ENCODE measurements at places on chromosomes 4 and X.

DNA sequence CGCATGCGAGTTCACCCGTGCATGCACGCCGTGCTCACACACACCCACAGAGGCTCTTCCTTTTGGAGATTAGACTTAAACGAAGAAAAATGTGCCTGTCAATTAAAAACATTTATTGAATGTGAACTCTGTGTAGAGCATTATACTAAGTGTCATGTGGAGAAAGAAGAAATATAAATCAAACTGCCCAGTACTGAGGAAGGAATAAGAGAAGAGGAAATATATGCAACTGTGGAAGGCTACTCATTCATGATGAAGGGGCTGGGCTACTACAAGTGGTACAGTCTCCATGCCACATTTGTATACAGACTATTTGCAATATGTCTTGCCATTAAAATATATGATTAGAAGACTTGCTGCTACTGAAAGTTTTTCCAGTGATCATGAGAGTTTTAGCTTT lies 714.7 kb downstream of the DMD start:
- no peak overlapping the region for H3K27ac ChIP-seq
- H3K27me3 ChIP-seq = no peaks in the 10 kb centered on the region
- no peak overlapping the region for H3K4me3 ChIP-seq
- DNase-seq = no peak
- H3K36me3 ChIP-seq = no peaks in the 10 kb centered on the region

DNA sequence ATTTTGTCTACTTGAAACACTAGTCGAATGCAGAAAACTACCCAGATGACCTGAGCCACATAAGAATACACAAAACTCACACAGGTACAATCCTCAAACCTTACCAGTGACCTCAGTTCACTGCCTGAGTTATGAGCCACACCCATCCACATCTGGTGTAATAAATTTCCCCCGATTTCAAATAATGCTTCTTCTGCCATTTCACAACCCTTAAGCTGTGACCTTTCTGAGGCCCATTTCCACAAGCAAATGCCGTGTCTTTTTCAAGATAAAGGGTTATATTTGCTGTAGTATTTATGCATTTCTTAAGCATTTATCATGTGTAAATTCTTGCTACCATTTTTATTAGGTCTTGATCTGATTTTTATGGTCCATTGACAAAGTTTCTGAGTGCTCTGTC lies 1.8 kb upstream of the ARHGEF38 start:
- no peaks in the 10 kb centered on the region for H3K4me1 ChIP-seq
- no peaks in the 10 kb centered on the region for H3K27me3 ChIP-seq
- H3K36me3 ChIP-seq = no peaks in the 10 kb centered on the region
- H3K27ac ChIP-seq = no peak overlapping the region
- no peak overlapping the region for H3K4me3 ChIP-seq

DNA sequence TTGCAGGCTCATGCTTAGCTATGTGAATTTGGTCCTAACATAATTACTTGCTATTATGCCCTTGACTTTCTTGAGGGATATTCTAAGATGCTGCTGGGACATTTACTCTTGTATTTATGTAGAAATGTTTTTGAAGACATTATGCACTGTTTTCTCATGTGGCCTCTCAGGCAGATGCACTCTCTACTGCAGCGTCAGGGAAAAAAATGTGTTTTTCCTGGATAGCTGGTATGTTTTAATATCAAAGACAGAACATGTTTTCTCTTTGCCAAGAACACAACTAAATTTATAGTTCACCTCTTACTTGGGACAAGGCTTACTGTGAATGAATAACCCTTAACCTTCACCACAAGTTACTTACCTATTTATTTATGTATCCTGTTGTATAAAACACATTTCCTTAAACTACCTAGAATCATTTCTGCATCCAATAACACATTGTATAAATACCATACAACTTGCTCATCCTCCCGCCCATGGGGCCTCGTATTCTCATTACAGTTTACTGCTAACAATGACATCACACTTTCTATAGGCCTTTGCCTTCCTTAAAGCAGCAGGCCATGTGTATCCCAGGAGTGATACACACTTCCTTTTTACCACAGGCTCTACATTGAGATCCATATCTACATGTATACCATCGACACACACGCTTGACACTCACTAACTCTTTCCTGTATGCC lies 178.7 kb downstream of the SLIT2 start:
- no peaks in the 10 kb centered on the region for H3K36me3 ChIP-seq
- H3K4me1 ChIP-seq = peaks cover 3% of the 10 kb centered on the region
- no peak overlapping the region for H3K4me3 ChIP-seq
- no peak for DNase-seq

DNA sequence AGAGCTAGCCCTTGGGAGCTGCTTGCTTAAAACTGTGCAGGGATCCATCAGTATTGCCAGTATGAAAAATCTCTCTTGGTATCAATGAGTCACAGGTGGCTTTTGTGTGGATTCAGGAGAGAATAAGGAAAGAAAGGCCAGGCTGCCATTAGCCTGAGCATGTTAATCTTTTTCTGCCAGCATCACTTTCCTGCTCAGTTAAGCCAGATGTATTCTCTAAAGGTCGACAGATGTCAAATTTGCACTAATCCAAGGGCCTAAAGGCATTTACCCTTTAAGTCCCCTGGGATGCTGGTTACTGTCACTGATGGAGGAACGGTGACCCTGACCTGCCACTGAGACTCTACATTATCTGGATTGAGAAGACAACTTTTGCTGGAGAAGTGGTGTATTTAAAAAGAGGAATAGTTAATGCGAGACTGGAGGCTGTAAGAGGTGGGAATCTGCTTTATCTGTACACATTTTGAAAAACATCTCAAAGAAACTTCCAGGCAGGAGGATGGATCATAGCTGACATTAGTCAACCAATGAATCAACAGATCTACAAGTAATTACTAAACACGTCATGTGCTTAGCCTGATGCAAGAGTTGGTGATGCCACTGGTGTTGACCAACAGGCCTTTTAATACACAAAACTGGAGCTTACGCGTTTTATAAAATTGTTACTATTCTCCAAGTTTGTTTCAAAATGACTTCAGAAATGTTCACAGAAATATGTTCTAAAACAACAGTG lies 241.4 kb upstream of the ANXA3 start:
- peak; percentile 57 for DNase-seq
- no peak overlapping the region for H3K27ac ChIP-seq
- H3K4me3 ChIP-seq = no peak overlapping the region

GRCh38 chr4:148295642-148296041 lies 146.6 kb downstream of the NR3C2 start:
- H3K27me3 ChIP-seq = no peaks in the 10 kb centered on the region
- no peak overlapping the region for H3K4me3 ChIP-seq

- H3K27ac ChIP-seq = no peak overlapping the region
- no peak for DNase-seq
- H3K4me3 ChIP-seq = no peak overlapping the region
- no peaks in the 10 kb centered on the region for H3K36me3 ChIP-seq
- no peaks in the 10 kb centered on the region for H3K4me1 ChIP-seq
Observed at GRCh38 chrX:136336623-136337022, 35.9 kb downstream of the ADGRG4 start.

DNA sequence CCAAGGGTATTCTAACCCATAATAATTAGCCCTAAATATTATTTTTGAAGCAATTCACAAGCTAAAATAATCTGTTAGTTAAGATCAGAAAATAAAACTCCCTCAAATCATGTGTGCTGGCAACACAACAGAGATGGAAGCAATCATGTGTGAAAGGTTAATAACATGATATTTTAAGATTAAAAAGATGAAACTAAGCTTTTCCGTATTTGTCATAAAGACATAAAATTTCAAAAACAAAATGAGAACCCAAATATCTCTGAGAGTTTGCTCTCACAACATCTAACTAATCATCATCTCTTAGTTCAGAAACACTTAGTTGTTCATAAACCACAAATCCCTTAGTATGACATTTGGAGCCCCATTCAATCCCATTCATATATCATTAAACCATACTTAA lies 749.1 kb downstream of the CCSER1 start:
- no peaks in the 10 kb centered on the region for H3K4me1 ChIP-seq
- no peak for DNase-seq
- H3K4me3 ChIP-seq = no peak overlapping the region

- no peak for DNase-seq
- peaks cover 2% of the 10 kb centered on the region for H3K4me1 ChIP-seq
- no peaks in the 10 kb centered on the region for H3K36me3 ChIP-seq
- no peak overlapping the region for H3K4me3 ChIP-seq
- no peaks in the 10 kb centered on the region for H3K27me3 ChIP-seq
Observed at GRCh38 chr4:157014621-157015591, 43.3 kb upstream of the PDGFC start.

- peaks cover 19% of the 10 kb centered on the region for H3K27me3 ChIP-seq
- peak; percentile 48 for DNase-seq
- no peak overlapping the region for H3K27ac ChIP-seq
- no peaks in the 10 kb centered on the region for H3K36me3 ChIP-seq
- H3K4me1 ChIP-seq = peaks cover 7% of the 10 kb centered on the region
Observed at GRCh38 chrX:153412746-153413720, 1.8 kb downstream of the ZFP92 start.

DNA sequence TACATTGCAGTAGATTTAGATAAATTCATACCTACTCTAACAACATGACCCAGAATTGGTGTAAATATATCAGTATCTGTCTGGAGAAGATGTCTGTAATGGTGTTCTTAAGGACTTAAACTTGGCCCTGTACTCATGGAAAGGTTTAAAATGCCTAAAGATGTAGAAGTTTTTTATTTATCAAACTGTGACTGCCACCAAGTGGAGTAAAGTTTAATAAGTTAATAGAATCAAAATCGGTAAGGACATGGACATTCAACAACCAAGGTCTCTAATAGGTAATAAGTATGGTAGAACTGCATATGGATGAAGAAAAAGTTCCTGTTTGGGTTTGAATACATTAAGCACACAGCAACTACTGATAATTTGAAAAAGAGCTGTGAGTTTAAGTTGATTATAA lies 474.0 kb upstream of the NDST3 start:
- H3K4me3 ChIP-seq = no peak overlapping the region
- no peaks in the 10 kb centered on the region for H3K4me1 ChIP-seq
- DNase-seq = no peak
- no peaks in the 10 kb centered on the region for H3K36me3 ChIP-seq
- no peaks in the 10 kb centered on the region for H3K27me3 ChIP-seq

DNA sequence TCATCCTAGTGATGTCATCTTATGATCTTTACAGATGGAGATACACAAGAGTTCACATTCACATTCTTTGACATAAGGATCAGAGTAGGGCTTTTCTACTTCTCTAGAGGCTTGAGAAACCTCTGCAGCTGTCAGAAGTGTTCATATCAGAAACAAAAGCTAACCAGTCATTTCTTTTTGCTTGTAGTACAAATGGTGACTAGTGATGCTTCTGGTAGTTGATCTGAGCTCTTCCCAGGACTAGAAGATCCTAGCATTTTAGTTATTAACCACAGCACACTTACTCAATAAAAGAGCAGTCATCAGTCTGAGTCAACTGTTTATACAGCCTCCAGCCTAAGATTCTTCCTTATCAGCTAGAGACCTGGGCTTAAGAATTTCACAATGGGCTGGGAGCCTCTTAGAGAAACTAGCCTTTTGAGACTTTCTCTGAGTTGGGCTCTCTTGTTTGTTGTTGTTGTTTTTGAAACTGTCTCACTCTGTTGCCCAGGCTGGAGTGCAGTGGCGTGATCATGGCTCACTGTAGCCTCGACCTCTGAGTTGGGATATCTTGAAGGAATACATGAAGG lies 84.1 kb downstream of the TMEM164 start:
- no peaks in the 10 kb centered on the region for H3K27me3 ChIP-seq
- no peaks in the 10 kb centered on the region for H3K4me1 ChIP-seq
- DNase-seq = no peak
- H3K27ac ChIP-seq = no peak overlapping the region

GRCh38 chr4:40750461-40751258 lies 905 bp downstream of the NSUN7 start:
- DNase-seq = peak; percentile 38
- no peak overlapping the region for H3K27ac ChIP-seq
- no peaks in the 10 kb centered on the region for H3K4me1 ChIP-seq
- peak overlapping the region; percentile 54 for H3K4me3 ChIP-seq
- no peaks in the 10 kb centered on the region for H3K27me3 ChIP-seq
- no peaks in the 10 kb centered on the region for H3K36me3 ChIP-seq

- no peaks in the 10 kb centered on the region for H3K36me3 ChIP-seq
- no peak for DNase-seq
- no peaks in the 10 kb centered on the region for H3K27me3 ChIP-seq
- no peak overlapping the region for H3K27ac ChIP-seq
- H3K4me1 ChIP-seq = peaks cover 2% of the 10 kb centered on the region
- no peak overlapping the region for H3K4me3 ChIP-seq
Observed at GRCh38 chr4:159706704-159707103, 603.8 kb downstream of the RAPGEF2 start.

- peak overlapping the region; percentile 73 for H3K4me3 ChIP-seq
- peaks cover 8% of the 10 kb centered on the region for H3K36me3 ChIP-seq
- H3K27me3 ChIP-seq = peaks cover 6% of the 10 kb centered on the region
- no peaks in the 10 kb centered on the region for H3K4me1 ChIP-seq
Observed at GRCh38 chrX:54042609-54043021, 1.7 kb downstream of the PHF8 start.

- no peaks in the 10 kb centered on the region for H3K27me3 ChIP-seq
- no peaks in the 10 kb centered on the region for H3K4me1 ChIP-seq
- no peak overlapping the region for H3K27ac ChIP-seq
- DNase-seq = no peak
Observed at GRCh38 chr4:8136972-8137710, 21.5 kb downstream of the ABLIM2 start.

- no peaks in the 10 kb centered on the region for H3K4me1 ChIP-seq
- no peaks in the 10 kb centered on the region for H3K27me3 ChIP-seq
- H3K4me3 ChIP-seq = no peak overlapping the region
- DNase-seq = no peak
Observed at GRCh38 chr4:161554372-161554990, 609.3 kb downstream of the FSTL5 start.

GRCh38 chr4:173264684-173265185 lies 69.4 kb downstream of the HMGB2 start:
- H3K27me3 ChIP-seq = no peaks in the 10 kb centered on the region
- no peak overlapping the region for H3K27ac ChIP-seq
- DNase-seq = peak; percentile 36
- H3K4me3 ChIP-seq = no peak overlapping the region
- H3K36me3 ChIP-seq = no peaks in the 10 kb centered on the region
- H3K4me1 ChIP-seq = peaks cover 23% of the 10 kb centered on the region

GRCh38 chrX:3638280-3638873 lies 75.1 kb downstream of the PRKX start:
- no peak overlapping the region for H3K4me3 ChIP-seq
- H3K27ac ChIP-seq = no peak overlapping the region
- H3K27me3 ChIP-seq = no peaks in the 10 kb centered on the region
- no peaks in the 10 kb centered on the region for H3K36me3 ChIP-seq

DNA sequence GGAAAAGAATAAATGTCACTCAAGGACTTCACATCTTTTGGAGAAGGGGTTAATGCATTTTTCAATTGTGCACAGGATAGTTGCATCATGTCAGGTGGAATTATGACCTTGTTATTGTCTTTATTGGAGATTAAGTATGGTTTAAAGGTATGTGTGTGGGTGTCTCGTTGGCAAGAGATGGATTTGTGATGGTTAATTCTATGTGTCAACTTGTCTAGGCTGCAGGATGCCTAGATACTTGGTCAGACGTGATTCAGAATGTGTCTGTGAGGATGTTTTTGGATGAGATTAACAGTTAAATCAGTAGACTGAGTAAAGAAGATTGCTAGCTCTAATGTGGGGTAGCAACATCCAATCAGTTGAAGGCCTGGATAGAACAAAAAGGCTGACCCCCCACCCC lies 42.2 kb upstream of the HSD17B10 start:
- H3K4me3 ChIP-seq = no peak overlapping the region
- H3K36me3 ChIP-seq = no peaks in the 10 kb centered on the region
- H3K27me3 ChIP-seq = peaks cover 11% of the 10 kb centered on the region
- DNase-seq = no peak

- H3K4me1 ChIP-seq = no peaks in the 10 kb centered on the region
- no peak overlapping the region for H3K4me3 ChIP-seq
- H3K27ac ChIP-seq = no peak overlapping the region
- DNase-seq = no peak
Observed at GRCh38 chr4:2330091-2331042, 68.5 kb upstream of the MXD4 start.

All from SK-N-SH (cell line).